A549 treated with Mapracorat at 1 μM for 4 hours (cell line): ENCODE measurements at places on chromosomes 5 and 9. TPM values are rescaled to one million over a fixed set of nuclear protein-coding genes. Genes with fewer than 3 reads are reported as not detected.

Gene IFNA2
- not detected in 5 replicates for total RNA-seq

Gene IL7R
- total RNA-seq, result 0.24 to 0.46 TPM (median 0.36 TPM) in 5 replicates

Gene OBP2B
- total RNA-seq, result not detected in 5 replicates

Gene MEGF10
- total RNA-seq, result not detected in 5 replicates

Gene HACD4
- total RNA-seq, result 0.93 to 1.1 TPM (median 0.99 TPM) in 5 replicates

Gene CTNND2
- total RNA-seq, result not detected in 5 replicates

Gene ACO1
- 26.0 to 28.3 TPM (median 26.9 TPM) in 5 replicates for total RNA-seq

Gene NSD1
- total RNA-seq, result 17.1 to 22.0 TPM (median 21.2 TPM) in 5 replicates

Gene HTR4
- not detected in 5 replicates for total RNA-seq

Gene CYSTM1
- total RNA-seq, result 149 to 258 TPM (median 171 TPM) in 5 replicates

Gene MFAP3
- 17.5 to 26.2 TPM (median 25.6 TPM) in 5 replicates for total RNA-seq

Gene SLC36A2
- total RNA-seq, result not detected in 5 replicates

Gene FREM1
- not detected in 5 replicates for total RNA-seq

Gene KIF27
- 0.95 to 1.3 TPM (median 1.0 TPM) in 5 replicates for total RNA-seq

Gene HRCT1
- 0.32 to 0.51 TPM (median 0.40 TPM) in 5 replicates for total RNA-seq

Gene UBTD2
- 12.8 to 16.5 TPM (median 14.7 TPM) in 5 replicates for total RNA-seq

Gene CBY3
- total RNA-seq, result not detected in 5 replicates

Gene STPG3
- total RNA-seq, result not detected in 5 replicates

Gene SLC6A18
- total RNA-seq, result not detected in 5 replicates

Gene PRDM9
- total RNA-seq, result not detected in 5 replicates

Gene FOXI1
- total RNA-seq, result not detected in 5 replicates

Gene C9orf153
- total RNA-seq, result 0.08 to 0.50 TPM (median 0.15 TPM) in 3 of 5 replicates, not detected in the others

Gene SMIM32
- total RNA-seq, result not detected in 5 replicates

Gene RORB
- not detected in 5 replicates for total RNA-seq

Gene MCCC2
- 37.5 to 41.2 TPM (median 40.4 TPM) in 5 replicates for total RNA-seq
